Cortex of kidney (tissue), 1 donor: ENCODE measurements at places on chromosomes 12 and 14.

GRCh38 chr14:95233702-95234241, 76.4 kb upstream of the DICER1 start:
- DNase-seq, result no peak

DNA sequence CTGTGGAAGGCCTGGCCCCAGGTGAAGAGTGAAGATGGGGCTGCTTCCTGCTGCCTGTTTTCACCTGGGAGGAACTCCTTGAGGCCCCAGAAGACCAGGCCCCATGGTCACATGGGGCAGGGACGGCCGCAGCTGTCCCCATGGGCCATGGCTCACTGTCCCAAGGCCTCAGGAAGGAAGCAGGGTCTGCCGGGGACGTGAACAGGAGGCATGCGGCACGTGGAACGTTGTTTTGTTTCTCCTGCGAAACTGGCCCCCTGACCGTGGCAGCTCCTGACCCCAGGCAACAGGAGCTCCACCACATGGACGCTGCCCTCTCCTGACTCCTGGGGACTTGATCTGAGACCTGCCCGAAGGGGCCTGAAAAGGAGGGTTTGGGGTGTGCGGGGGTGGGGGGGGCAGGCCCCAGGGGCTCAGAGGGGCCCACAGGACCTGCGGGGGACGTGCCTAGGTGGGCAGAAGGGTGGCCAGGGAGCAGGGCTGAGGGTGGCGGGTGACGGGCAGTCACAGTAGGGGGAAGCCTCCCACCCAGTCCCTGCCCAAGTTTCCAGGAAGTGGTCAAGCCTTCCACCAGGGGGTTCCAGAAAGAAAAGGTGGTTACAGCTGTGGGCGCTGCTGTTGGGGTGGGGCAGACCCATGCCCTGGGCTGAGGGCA, 41.4 kb downstream of the LRCOL1 start:
- no peak for DNase-seq

DNA sequence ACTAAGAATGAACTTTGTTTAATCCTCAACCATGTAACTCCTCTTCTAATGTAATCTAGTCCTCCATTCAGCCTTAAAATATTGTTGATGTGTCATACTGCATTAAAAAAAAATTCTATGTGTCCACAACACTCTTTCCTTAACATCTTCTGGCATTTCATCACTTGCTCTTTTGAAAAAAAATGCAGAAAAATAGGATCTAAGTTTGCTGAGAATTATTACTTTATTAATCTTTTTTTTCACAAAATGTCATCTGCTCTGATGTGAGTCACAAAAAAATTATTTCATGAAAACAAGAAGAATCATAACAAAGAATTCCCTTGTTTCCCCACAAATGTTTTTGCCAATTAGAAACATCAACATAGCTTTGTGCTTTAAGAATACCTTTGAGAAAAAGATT, 410.1 kb upstream of the MGAT4C start:
- no peak for DNase-seq

GRCh38 chr14:79510659-79511058, 700.6 kb downstream of the DIO2 start:
- DNase-seq, result no peak

DNA sequence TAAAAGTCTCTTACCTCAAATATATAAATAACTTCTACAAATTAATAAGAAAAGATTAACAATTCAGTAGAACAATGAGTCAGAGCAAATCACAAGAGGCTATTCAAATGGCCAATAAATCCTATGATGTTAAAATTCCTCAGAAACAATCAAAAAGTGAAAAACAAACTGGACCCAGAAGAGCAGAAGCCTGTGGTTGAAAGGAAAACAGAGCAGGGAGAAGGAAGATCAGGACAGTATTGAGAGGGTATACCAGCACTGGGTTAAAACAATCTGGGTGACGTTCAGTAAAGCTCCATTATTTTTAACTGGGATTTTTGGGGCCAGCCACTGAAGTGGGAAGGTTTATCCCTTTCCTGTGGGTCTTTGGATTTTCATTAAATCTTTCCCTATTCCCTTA, 39.7 kb upstream of the PCED1B start:
- DNase-seq, result no peak

- DNase-seq, result no peak
Observed at GRCh38 chr14:74912111-74912510, 10.9 kb downstream of the RPS6KL1 start.

GRCh38 chr12:105573574-105573973, 243.1 kb downstream of the C12orf75 start:
- DNase-seq, result no peak

DNA sequence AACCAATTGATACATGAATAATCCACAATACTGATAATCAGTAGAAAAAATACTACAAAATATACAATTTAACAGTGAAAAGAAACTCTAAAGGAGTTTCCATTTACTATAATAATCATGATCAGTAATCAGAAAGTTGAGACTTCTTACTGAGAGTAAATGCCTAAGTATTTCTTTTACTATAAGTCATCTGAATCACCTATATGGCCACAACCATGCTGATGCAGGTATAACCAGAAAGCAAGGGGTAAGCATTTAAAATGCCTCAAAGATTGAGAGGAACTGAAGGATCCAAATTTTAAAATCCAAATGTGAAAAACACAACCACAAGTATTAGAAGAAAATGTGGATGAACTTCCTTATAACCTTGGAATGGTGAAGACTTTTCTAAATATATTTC, 23.4 kb downstream of the CDK17 start:
- DNase-seq, result no peak

DNA sequence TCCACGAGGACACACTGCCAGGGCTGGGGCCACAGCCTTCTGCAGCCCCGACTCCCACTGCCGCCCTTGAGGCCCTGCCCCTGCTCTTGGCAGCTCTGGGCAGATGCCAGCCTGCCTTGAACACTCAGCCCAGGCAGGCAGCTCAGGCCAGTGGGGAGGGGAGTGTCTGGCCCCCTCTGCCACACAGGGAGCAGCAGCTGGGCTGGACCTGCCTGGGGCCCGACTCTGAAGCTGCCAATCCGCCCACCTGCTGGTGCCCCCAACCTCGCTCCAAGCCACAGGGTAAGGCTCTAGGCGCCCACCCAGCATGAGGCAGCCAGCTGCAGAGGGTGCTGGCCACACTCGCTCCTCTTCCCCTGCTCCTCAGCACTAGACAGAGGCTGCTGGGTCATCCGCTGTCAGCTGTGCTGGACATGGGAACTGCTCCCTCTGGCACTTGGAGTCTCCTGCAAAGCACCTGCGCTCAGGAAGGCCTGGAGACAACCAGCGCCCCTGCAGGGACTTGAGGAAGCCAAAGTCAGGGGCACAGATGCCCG, 24.6 kb upstream of the NUDT14 start:
- no peak for DNase-seq

DNA sequence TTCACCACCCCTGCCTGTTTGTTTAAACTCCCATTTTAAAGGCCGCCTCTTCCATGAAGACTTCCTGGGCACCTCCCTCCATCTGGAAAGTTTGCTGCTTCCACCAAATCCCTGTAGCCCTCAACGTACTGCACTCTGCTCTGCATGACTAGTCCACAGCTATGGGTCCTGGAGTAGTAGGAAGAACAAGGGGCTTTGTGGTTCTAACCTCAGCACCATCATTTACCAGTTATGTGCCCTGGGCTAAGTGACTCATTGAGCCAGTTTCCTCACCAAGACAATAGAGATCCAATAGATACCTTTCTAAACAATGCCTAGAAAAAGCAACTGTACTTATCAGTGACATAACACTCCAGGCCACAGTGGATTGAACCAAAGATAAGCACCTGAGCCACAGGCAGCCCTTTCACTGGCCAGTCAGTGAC, 8.5 kb upstream of the LTBP2 start:
- no peak for DNase-seq

GRCh38 chr14:75303381-75303789, 24.8 kb downstream of the FOS start:
- no peak for DNase-seq

GRCh38 chr12:89339526-89339925, 12.8 kb downstream of the DUSP6 start:
- DNase-seq, result no peak

- DNase-seq, result no peak
Observed at GRCh38 chr12:48340943-48341342, 9.8 kb downstream of the ZNF641 start.

DNA sequence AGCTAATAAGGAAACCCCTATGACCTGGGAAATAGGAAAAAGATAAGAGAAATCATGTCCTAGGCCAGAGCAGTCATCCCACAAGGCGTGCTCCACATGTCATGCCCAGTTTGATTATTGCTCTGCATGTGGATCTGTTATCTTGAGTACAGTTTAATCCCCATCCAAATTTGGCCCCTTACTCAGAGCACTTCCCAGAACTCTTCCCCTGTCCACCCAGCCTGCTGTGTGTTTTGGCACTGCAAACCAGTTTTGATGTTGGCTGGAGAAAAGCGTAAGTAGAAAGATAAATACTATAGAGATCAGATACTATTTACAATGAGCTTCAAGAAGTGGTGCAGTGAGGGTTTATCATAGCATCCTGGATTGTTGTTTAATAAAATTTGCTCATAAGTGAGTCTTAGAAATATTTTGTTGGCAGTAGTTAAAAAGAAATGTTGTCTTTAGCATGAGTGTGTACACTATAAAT, 83.8 kb downstream of the PTPRB start:
- no peak for DNase-seq

DNA sequence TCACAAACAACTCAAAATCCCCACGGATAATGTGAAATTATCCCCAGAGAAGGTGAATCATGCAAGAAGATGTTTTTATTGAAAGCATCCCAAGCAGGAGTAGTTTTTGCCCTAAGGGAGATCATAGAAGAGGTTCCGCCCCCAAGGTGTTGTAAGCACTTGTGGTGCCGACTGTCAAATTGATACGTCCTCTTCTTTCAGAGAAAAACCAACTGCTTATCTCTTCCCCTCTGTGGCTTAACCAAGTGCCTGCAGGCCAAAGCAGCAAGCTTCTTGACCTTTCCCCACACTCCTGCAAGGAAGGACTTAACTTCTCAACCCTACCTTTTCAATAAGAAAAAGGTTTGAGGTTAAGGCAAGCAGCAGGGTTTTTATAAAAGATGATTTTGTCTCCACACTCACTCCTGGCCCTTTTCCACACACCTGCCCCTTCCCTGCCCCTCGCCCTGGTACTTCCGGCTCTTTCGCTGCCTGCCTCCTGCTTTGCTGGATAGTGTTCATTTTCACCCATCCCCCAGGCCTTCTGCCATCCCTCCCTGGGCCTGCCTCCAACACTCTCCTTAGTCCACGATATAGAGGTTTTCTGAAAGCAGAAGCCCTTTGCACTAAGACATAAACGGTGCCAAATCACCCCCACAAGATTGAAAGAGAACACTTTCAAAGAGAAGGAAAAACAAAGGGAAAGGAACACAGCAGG, 114.5 kb downstream of the EGLN3 start:
- no peak for DNase-seq

- no peak for DNase-seq
Observed at GRCh38 chr14:52068615-52069306, at the start of gene NID2. TSS of gene NID2 (minus strand) at chr14:52069059. CDS start at chr14:52068994, 65 bp downstream.

DNA sequence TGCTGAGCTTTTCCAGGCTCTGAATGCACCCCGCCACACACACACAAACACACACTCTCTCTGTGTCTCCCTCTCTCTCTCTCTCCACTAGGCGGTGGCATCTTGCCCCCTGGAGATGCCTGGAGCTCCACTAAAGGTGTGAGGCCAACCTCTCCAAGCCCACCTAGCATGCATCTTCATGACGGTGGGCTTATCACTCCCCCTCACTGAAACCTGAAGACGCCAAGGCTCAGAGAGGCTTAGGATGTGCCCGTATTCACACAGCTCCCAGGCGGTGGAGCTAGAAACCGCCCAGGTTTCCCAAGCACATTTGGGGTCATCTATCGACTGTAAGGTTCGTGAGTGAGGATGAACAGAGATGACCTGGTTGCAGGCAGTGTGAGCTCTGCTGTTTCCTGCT, 42.6 kb upstream of the BCL11B start:
- no peak for DNase-seq

DNA sequence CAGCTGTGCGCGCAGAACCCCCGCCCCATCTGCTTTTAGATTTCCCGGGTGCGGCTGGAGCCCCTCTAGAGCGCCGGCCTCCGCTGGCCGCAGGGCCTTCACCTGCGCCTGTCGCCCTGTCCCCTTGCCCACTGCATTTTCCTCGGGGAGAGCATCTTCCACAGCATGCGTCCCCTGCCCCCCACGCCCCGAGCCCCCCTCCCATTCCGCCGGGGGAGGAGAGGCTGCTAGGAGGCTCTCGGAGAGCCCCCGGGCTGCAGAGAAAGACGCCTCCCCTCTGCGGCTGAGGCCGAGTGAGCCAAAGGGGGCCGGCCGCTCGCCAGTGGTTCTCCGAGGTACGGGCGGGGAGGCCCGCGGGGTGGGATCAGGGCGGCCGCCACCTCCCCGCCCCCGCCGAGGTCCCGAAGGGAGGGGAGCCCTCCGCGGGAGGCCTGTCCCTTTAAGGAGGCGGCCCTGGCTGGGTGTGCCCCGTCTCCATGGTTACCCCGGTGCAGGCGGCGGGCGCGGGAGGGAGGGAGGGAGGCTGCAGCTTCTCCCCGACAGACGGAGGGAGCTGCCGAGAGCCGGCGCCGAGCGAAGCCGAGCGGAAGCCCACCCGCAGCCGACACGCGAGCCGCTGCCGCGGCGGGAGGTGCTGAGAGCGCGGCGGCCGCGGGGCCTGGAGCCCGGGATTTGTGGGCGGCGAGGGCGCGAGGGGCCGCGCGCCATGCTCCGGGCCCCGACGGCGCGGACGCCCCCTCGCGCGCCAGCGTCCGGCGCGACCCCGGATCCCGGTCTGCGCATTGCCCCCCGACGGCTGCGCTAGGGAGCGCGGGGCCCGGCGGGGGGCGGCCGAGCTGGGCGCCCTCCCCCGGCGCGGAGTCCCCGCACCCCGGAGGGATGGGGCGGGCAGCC, at the start of gene KCNH3:
KCNH3 (plus strand) TSS at position 521 of the 894 bp plus-strand sequence. CDS start 387 bp downstream, outside the sequence.
- DNase-seq, result no peak

GRCh38 chr12:71303199-71303598, 136.4 kb upstream of the LGR5 start:
- no peak for DNase-seq

GRCh38 chr12:120254809-120255208, 10.7 kb downstream of the PXN start:
- no peak for DNase-seq

GRCh38 chr12:124592050-124592449, 24.6 kb upstream of the NCOR2 start:
- DNase-seq, result no peak

- no peak for DNase-seq
Observed at GRCh38 chr12:108063192-108063591, 65.9 kb upstream of the WSCD2 start.

DNA sequence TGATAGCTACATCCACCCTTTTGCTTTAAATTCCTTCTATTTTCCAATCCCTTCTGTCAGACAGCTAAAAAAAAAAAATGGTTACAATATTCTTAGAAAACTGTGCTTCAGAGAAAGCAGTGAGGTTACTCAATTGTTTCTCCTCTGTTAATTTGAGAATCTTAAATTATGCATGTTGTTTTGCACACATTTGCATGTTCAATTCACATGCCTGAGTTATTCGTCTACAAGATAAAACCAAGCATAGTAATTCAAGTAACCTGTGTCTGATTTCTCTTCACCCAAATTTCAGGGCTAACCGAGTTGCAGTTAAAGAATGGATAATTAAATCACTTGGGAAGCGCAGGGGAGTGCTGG, 81.0 kb upstream of the MED13L start:
- DNase-seq, result no peak

- DNase-seq, result no peak
Observed at GRCh38 chr14:24988760-24989159, 61.2 kb downstream of the STXBP6 start.
